ENCODE measurements at places on chromosomes 12 and 14. TPM values are rescaled to one million over a fixed set of nuclear protein-coding genes. Genes with fewer than 3 reads are reported as not detected.

- H3K4me1 ChIP-seq, result no peaks in the 10 kb centered on the region
- no peaks in the 10 kb centered on the region for H3K27me3 ChIP-seq
- no peaks in the 10 kb centered on the region for H3K36me3 ChIP-seq
- no peak for DNase-seq
- no peak overlapping the region for H3K27ac ChIP-seq
Measured at GRCh38 chr14:87797001-87797400, 196.0 kb downstream of the GALC start.

GRCh38 chr12:56326533-56326932 lies 7.3 kb downstream of the PAN2 start:
- no peak overlapping the region for H3K27ac ChIP-seq
- H3K4me1 ChIP-seq, result no peaks in the 10 kb centered on the region
- H3K36me3 ChIP-seq, result peaks cover 47% of the 10 kb centered on the region
- H3K4me3 ChIP-seq, result no peak overlapping the region

GRCh38 chr14:72053651-72054050 lies 121.4 kb downstream of the RGS6 start:
- no peaks in the 10 kb centered on the region for H3K36me3 ChIP-seq
- no peaks in the 10 kb centered on the region for H3K4me1 ChIP-seq
- H3K27me3 ChIP-seq, result no peaks in the 10 kb centered on the region

DNA sequence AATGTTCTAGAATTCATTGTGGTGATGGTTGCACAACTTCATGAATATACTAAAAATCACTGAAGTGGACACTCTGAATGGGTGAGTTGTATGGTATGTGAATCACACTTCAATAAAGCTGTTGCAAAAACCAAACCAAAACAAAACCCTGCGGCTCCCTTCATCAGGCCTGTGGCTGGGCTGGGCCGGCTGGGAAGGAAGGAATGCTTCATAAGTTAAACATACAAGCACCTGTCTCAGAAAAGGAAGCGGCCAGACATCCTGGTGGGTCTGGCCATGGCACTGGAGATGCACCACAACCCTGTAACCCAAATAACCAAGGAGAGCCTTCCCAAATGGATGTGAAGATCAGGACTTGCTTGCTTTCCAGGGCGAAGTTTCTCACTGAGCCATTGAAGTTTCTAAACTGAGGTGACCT lies 34.9 kb downstream of the TTC7B start:
- peaks cover 12% of the 10 kb centered on the region for H3K36me3 ChIP-seq
- no peak for DNase-seq
- no peaks in the 10 kb centered on the region for H3K4me1 ChIP-seq

SLC38A1 gene
- 22.1 TPM for total RNA-seq

RND1 gene
- total RNA-seq, result 1.8 TPM

NR1H4 gene
- total RNA-seq, result 1.9 TPM

MIS18BP1 gene
- total RNA-seq, result 18.7 TPM

TNFRSF1A gene
- total RNA-seq, result 384 TPM

Data from thoracic aorta (tissue), 2 donors.